Left hindlimb (tissue), 1 donor: ENCODE measurements at places on chromosomes 12 and 14.

GRCh38 chr12:112546996-112547395, 128.2 kb downstream of the PTPN11 start:
- DNase-seq: no peak

GRCh38 chr12:54389607-54390175, 5.2 kb upstream of the ZNF385A start:
- no peak for DNase-seq

DNA sequence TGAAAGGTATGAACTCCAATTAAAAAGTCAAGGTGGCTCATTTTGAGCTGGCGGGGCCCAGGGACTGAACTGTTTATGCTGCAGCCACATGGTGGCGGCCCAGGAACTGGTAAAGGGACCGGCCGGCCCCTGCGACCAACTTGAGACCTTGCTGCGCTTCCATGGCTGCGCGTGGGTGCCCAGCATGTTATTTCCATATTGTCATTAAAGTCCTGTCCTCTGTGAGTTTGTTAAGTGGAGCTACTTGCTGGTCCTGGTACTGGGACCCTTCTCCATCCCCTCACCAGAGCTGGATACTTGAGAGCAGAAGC, 62.3 kb downstream of the BEGAIN start:
- peak; percentile 66 for DNase-seq

GRCh38 chr14:49702725-49703124, 9.8 kb downstream of the KLHDC1 start:
- DNase-seq: no peak

DNA sequence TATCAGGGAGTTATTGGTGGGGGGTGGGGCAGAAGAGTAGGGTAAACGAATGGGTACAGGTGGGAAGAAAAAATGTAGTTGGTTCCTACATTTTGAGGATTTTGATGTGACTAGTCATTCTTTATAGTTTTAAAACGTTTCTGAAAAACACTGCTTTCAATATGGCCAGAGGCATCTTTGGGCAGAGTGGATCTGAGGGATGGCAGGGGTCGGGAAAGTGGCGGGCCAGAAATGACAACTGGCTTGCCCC, 527 bp upstream of the ATP23 start:
- DNase-seq: no peak

- DNase-seq: no peak
Measured at GRCh38 chr14:50312734-50313054, 570 bp downstream of the DMAC2L start.

DNA sequence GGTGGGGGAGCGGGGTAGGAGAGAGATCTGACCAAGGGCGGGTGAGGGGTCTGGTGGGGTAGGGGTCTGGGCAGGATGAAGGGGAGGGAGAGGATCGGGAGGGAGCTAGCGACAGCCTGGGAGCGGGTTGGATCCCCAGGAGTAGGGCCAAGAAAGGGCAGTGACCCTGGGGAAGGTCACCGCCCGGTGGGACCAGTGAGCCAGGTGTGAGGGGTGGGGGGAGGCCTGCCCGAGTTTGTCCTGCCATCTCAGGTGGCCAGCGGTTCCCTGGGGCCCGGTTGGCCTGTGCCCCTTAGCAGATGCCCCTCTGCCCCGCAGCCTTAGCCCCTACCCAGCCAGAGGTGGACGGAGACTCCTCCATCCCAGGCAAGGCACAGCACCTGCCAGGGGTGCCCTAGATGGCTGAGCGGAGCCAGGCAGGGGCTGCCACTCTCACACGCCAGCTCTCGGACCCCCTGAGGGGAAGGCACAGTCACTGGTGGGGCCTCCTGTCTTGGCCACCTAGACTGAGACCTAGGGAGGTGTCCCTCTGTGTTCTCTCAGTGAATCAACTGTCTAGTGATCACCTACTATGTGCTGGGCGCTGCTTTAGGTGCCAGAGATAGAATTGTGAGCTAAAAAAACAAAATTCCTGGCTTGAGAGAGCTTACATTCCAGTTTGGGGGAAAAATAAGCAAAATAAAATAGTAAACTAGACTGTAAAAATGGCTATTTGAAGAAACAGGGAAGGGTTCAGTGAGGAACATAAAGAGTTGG, 629 bp upstream of the TTC7B start:
- DNase-seq: no peak

- DNase-seq: peak; percentile 95
Measured at GRCh38 chr14:75277008-75277814, 1.4 kb upstream of the FOS start.

DNA sequence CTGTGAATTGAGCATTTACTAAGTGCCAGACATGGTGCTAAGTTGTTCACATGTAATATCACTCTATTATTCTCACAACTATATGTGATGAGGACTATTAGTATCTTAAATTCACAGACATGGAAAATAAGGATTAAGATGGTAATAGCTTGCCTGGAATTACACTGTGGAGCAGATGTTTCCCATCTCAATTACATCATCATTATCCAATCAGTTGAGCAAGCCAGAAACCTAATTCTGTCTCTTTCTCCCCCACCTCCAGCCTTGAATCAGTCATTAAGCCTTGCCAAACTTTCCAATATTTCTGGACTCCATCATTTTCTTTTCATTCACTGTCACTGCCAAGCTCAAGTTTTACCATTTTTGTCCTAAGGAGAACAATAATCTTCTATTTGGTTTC, 287.8 kb upstream of the KITLG start:
- DNase-seq: no peak

- peak; percentile 86 for DNase-seq
Measured at GRCh38 chr14:104735830-104736642, 12.0 kb downstream of the ADSS1 start.

GRCh38 chr12:44246482-44247105, 410.7 kb downstream of the TMEM117 start:
- no peak for DNase-seq

DNA sequence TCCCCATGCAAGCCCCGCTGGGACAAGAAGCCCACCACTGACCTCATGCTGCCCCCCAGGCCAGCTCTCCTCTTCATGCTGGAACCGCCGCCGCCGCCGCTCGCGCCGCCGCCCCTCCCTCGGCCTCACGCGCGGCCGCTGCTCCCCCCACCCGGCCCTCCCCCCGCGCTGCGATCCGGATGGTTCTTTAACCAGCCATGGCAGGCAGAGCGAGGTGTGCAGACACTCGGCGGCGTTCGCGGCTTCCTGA, at the start of gene DCAF5:
Gene DCAF5, minus strand, starts transcription at position 218 of the 250 bp plus-strand sequence. Its CDS starts 141 bp downstream, at position 77.
- no peak for DNase-seq
